ENCODE measurements at places on chromosomes 11 and 22.

- DNase-seq: peak; percentile 67
Observed at GRCh38 chr11:46120346-46121300, 631 bp downstream of the PHF21A start.

- DNase-seq: no peak
Observed at GRCh38 chr11:65556470-65557279, 1.5 kb downstream of the LTBP3 start.

GRCh38 chr11:107018902-107019493, 722 bp upstream of the GUCY1A2 start:
- peak; percentile 83 for DNase-seq

DNA sequence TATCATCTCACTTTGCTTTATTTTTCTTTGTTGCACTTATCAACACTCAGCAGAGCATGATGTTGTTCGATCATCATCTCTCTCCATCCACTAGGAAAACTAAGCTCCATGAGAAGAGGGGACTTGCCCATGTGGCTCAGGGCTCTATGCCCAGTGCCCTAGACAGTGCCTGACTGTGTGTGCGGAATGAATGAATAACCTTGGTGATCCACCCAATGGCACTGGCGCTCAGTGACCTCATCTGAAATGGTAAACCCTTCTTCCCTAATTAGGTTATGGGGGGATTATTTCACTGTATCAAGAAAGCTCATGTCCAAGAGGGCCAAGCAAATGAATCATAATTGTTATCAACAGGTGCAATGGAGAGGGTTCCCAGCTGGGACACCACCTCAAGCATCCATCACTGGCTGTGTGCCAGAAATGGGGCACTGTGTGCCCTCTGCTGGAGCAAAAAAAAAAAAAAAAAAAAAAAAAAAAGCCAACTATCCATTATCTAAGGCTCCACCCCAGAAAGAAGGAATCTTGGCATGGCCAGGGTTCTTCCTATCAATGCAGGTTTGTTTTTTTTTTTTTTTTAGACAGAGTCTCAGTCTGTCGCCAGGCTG, 172.6 kb downstream of the LARGE1 start:
- DNase-seq: no peak

DNA sequence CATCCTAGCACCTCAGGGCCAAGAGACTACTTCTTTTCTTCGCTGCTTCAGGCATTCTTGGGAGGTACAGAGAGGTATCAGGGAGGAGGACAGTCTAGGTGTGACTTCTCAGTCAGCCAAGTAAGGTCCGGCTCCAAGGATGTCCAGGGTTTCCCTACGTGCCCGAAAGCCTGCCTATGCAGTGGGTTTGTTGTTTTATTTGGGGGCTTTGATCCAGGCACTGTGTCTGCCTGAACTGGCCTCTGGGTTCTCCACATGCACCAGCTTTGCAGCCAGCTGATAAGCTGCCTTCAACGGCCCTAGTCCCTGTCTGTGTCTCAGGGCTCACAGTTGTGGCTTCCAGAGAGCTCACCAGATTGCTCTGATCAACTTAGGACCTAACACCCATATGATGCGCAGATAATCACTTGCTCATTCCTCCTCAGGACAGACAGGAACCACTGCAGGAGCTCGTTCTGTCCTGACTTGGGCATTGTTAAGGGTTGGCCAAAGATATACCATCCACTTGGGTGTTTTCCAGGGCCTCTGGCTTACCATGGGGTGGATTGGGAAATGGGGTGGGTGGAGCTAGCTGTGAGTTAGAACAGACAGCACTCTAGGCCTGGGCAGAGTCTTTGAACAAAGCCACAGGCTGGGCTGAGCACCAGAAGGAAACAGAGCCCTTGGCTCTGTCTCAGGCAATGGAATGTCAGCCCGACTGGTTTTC, 45.5 kb upstream of the CRYBB3 start:
- peak; percentile 68 for DNase-seq

GRCh38 chr22:27724157-27724556, 77.4 kb downstream of the MN1 start:
- no peak for DNase-seq

GRCh38 chr11:128036006-128036405, 551.4 kb downstream of the ETS1 start:
- no peak for DNase-seq

DNA sequence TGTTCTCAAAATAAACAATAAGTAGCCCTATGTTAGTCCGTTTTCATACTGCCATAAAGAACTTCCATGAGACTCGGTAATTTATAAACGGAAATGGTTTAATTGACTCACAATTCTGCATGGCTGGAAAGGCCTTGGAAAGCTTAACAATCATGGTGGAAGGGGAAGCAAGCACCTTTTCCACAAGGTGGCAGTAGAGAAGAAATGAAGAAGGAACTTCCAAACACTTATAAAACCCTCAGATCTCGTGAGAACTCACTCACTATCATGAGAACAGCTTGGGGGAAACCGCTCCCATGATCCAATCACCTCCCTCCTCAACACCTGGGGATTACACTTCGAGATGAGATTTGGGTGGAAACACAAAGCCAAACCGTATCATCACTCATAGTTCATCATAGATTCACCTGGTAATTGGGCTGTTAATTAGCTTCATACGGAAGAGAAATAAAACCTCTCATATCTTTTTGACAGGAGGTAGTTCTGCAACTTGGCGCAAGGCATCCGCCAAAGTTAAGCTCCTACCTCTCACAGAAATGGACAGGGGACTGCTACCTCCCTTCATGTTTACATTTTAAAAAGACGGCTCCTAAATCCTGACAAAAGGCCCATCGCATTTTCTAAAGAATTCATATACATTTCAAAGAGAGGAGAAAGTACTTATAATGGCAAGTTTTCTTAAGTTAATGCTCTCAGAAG, 49.0 kb downstream of the MUC15 start:
- DNase-seq: peak; percentile 47

- DNase-seq: no peak
Observed at GRCh38 chr11:36212564-36213392, 76.4 kb downstream of the COMMD9 start.

DNA sequence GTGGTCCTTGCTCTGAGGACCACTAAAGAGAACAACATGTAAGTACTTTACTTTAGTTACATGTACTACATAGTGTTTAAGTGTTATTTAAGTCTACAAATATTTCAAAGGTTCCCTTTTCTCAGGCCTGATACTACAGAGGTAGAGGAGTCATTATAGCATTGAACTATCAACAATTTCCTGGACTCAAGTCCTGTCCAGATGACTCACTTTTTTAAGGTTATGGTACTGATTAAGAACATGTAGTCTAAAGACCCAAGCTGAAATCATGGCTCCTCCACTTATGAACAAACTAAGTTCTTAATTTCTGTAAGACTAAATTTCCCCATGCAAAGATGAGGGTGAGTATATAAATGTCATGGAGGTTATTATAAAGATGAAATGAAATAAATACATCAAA, 74.7 kb downstream of the NARS2 start:
- DNase-seq: peak; percentile 31

- no peak for DNase-seq
Observed at GRCh38 chr11:2525166-2525861, 80.5 kb downstream of the KCNQ1 start.

- peak; percentile 88 for DNase-seq
Observed at GRCh38 chr11:35907648-35908431, 36.0 kb upstream of the LDLRAD3 start.

GRCh38 chr11:93396316-93396715, 65.8 kb downstream of the DEUP1 start:
- DNase-seq: peak; percentile 3

DNA sequence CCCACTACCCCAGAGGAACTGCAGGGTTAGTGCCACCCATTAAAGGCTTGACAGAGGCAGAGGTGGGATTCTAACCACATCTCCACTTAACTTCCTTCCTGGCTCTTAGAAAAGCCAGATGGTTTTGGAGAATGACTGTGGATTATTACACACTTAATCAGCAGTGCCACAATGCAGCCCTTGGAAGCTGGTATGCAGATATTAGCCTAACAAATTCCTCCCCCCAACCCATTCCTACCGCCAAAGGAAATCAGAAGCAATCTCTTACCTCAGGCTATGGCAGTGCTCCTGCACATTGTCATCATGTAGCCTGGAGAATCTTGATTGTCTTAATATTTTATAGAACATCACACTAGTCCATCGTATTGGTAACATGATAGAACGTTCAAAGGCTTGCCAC, 23.2 kb upstream of the NRGN start:
- no peak for DNase-seq

- no peak for DNase-seq
Observed at GRCh38 chr11:4195909-4196308, 101.3 kb downstream of the RRM1 start.

GRCh38 chr11:74902342-74902741, 46.5 kb downstream of the XRRA1 start:
- no peak for DNase-seq

DNA sequence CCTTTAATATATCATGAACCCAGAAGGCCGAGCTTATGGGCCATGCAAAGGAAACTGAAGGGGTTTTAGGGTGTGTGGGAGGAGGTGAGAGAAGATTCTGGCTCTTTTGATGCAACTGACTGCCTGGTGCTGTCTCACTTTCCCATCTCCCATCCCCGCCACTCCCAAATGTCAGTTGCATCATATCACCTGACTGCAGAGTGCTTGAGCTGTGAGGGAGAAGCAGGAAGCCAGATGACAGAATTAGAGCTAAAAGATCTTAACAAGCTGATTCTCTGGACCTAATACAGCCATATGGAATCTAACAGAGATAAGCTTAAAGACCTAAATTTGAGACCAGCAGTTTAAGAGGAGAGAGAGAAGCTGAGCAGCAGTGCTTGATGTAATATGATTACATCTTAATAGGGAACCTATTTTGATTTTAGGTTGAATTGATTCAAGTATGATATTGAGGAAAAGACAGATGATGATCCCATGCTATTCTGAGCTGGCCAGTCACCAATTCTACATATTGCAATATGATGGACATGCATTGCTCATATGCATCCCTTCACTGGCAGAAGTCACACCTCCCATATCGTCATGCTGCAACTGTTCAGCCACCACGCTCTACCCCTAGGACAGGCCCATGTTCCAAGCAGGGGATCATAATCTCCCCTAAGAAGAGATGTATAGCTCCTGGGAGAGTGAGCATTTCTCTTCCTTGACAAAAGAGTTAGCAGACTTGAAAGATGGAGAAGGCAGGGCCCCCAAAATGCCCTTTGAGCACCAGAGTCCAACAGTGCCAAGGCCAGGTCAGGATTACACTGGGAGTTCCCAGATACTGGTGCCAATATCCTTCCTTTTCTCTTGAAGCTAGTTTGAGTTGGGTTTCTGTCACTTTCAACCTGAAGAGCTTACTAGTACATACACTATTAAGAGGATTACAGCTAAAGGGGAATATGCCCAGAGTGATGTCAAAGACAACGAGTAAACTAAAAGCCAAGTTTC, 44.9 kb downstream of the PLEKHA7 start:
- DNase-seq: no peak

GRCh38 chr11:92796744-92797143, 172.7 kb upstream of the MTNR1B start:
- no peak for DNase-seq

DNA sequence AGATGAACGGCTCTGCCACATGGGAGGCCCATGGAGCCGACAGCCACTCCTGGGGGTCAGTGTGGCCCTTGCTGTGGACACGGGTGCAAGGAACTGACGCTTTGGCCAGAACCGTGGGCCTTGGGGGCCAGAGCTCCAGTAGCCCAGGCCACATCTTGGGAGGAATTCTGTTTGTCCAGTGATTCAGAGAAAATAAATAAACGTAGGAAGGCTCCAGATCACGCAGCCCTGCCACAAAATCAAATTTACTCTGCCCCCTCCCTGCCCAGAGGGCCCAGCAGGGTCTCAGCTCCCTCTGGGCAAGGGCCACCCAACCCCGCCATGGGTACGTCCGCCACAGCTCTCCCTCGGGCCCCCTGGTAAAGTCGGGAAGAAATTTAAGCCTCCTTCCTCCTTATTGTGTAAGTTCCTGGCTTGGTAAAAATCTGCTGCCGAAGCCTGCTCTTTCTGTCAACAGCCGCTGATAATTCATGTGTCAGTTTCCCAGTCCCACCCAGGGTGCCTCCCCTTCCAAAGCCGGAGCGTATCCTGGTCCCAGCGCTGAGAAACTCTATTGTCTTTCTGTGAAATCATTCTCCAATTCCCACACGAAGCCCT, 6.9 kb upstream of the MUC5AC start:
- peak; percentile 55 for DNase-seq

DNA sequence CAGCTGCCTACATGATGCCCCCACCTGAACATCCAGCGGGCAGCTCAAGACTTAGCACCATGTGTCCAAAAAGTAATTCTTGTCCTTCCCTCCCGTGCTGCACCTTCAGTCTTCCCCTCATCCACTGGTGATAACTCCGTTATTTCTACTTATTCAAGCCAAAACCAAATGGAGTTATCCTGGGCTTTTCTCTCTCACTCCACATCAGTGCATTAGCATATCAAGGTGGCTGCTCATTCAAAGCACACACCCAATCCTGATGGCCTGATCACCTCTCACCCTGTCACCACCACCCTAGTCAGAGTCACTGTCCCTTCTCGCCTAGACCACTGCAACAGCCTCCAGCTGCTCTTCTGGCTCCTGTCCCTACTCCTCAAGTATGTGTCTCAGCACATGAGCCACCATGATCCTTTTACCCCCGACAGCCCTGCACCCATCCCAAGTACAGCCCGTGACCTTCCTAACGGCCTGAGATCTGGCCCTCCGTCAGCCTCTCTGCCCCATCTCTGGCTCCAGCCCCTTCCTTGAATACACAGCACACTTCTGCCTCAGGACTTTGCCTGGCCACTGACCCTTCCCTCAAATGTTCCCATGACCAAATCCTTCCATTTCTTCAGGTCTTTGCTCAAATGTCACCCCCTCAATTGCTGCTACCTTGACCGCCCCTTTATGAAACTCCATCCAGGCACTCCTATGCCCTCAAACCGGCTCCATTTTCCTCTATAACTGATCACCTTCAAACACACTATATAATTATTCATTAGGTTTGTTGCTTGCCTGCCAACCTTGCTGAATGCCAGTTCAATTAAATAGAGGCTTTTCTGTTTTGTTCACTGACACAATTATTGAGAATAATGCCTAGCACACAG, 19.7 kb upstream of the SLC25A1 start:
- no peak for DNase-seq
